ENCODE measurements at places on chromosomes 7 and 10.

- DNase-seq: no peak
Observed at GRCh38 chr7:84477786-84478478, 283.3 kb upstream of the SEMA3A start.

GRCh38 chr10:64733980-64734379, 1212.8 kb downstream of the REEP3 start:
- no peak for DNase-seq

- DNase-seq: no peak
Observed at GRCh38 chr10:124000792-124001201, 92.6 kb downstream of the CHST15 start.

- DNase-seq: no peak
Observed at GRCh38 chr7:22563621-22564241, 63.7 kb upstream of the STEAP1B start.

- DNase-seq: no peak
Observed at GRCh38 chr7:139844779-139845442, 15.8 kb downstream of the TBXAS1 start.

DNA sequence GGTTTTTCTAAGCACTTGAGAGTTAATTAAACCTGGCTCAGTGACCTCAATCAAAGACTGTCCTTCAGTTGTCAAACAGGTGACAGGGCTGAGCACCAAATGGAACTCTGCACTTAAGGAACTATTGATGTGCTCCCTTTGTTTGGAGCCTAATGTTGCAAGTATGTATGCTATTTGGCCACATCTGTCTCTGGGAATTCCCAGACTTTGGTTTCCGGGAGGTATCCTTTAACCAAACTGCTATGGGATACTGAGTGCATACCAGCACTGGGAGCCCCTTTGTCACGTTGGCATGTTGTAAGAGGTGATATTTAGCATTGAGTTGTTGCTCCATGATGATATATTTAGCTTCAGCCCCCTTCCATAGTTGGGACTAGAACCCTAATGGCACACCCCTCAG, 25.2 kb downstream of the ASZ1 start:
- no peak for DNase-seq

DNA sequence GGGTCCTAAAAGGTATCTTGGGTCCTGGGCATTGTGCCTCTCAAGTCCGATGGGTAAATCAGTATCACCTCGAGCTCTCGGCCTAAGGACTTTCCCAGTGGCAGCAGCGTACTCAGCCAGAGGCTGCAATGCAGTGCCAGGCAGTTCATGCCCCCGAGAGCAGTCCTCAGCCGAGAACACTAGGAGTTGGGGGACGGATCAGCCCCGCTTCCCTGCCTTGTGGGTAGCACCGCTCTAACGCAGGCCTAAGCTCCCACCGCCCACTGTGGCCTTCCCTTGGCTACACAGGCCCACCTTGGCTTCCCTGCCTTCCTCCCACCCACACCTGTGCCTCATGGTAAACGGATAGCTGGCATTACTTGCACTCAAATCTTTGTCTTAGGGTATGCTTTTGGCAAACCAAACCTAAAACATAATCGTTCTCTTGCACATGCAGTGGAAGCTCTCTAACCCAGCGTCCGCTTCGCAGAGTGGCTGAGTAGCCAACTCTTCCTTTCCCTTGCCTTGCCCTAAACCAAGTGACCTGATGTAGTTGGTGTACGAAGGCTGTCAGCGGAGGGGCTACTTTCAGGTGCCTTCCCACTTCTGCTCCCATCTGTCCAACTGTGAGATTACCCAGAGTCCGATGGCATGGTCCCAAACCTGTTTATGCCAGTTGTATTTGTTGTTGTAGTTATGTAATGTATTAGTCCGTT, 73.2 kb upstream of the CHST15 start:
- no peak for DNase-seq

DNA sequence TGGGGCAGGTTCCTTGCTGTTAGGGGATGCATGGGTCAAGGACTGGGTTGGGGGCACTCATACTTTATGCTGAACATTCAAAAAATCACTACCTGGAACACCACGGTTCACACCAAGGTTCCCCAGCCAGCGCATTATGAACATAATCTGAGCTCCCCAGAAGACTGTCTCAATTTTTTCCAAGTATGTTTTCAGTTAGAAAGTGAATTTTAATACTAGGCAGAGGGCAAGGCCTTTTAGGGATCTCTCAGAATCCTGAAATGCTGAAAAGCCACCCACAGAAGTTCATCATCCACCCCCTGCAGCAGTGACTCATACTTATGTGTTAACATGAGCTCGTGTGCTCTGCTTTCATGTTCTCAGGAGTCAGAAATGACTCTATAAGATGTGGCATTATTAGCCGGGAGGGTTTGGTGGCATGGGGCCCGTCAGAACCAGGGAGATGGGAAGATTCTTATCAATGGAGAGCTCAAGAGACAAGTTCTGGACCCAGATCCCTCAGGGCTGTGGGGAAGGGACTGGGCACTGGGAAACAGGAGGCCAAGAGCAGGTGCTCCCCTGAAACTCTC, 185.2 kb upstream of the ITGB1 start:
- DNase-seq: peak; percentile 66

DNA sequence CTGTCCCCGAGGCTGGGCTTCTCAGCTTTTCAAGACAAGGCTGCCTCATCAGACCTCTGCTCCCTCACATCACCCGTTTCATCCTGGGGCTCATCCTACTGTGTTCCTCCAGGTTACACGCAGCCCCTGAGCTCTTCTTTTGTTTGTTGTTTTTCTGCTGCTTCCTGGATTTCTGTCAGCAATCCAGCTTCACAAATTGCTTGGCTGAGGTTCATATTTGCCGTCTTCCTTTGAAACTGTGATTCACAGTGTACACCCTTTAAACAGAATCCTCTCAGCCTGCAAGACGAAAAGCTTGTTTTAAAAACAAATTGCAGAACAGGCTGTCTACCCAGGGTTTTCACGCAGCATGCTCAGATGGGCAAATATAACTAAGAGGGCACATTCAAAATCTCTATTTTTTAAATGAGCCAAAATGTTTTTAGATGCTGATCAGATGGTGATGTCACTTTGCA, 39.1 kb upstream of the PARD3 start:
- DNase-seq: no peak

DNA sequence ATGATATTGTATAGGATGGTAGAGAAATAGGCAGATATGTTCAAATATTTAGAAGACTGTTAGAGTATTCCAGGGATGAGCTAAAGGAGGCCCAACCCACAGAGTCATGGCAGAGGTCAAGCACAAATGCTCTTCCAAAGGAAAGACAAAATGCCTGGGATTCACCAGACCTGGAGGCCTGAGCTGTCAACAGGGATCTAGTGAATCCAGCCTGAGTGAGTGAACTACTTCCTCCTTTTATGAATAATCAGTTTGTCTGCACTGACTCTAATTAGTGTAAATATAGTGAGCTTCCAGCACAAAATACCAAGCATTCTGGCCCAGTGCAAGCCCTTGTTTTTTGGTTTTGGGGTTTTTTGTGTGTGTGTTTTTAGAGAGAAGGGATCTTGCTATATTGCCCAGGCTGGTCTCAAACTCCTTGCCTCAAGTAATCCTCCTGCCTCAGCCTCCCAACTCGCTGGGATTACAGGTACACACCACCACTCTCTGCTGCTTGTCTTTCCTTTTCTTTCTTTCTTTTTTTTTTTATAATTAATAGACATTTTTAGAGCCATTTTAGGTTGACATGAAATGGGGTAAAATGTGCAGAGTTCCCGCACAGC, 244.4 kb downstream of the SKIDA1 start:
- no peak for DNase-seq

DNA sequence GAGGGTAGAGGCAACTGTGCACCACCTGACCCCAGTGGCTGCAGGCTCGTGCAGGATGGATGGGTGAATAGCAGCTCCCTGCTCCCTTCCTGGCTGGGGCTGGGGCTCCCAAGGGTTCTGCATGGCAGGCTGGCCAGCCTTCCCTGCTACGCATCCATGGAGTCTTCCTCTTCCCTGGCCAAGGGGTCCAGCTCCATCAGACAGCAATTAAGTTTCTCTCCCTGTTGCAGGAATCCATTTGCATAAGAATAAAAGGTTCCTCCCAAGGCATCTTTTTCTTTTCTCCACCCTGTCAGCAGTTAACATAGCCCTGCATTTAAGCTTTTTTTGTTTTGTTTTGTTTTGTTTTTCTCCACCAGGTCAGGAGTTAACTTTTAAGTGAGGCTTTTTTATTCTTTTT, 10.0 kb upstream of the CPA2 start:
- DNase-seq: no peak

DNA sequence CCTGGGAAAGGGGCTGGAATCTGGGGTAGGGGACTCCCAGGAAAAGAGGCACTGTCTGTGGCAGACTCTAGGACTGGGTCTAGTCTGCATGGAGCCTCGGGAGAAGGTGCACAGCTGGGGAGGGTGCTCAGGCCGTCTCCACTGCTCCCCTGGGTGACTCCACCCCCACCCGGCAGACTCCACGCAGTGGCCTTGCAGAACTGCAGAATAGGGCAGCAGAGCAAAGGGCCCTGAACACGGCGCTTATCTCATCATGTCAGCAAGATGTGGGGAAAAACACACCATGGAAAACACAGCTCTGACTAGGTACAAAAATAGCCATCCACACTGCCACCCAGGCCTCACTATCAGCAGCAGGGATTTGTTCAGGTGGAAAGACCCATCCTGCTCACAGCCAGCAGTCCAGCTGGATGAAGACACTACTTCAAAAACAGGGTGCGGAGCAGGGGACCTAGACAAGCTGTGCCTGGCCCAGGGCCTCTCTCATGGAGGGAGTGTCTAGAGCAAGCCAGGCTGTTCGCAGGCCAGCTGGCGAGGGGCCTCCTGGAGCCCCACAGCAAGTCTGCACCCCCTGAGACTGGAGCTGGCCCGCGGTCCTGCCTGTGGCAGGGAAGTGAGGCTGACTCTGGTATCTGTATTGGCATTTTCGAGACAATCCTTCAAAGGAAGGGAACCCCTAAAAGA, 11.7 kb downstream of the MAT1A start:
- no peak for DNase-seq

DNA sequence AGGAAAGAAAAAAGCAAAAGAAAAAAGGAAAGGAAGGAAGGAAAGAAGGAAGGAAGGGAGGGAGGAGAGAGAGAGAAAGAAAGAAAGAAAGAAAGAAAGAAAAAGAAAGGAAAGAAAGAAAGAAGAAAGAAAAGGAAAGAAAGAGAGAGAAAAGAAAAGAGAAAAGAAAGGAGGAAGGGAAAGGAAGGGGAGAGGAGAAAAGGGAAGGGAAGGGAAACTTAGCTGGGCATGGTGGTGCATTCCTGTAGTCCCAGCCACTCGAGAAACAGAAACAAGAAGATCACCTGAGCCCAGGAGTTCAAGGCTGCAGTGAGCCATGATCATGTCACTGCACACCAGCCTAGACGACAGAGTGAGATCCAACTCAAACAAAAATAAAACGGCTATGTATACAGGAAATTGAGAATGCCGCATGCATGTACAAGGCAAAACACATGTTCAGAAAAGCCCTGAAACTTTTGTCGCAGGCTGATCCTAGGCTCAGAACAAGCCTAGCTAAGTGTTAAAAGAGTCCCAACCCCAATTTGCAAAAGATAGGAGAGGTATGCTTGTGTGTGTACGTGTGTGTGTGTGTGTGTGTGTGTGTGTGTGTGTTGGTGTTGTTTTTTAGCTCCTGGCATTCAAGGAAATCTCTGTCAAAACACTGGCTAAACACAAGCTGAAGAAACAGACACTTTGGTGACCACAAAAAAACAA, 6.6 kb upstream of the NPC1L1 start:
- no peak for DNase-seq

DNA sequence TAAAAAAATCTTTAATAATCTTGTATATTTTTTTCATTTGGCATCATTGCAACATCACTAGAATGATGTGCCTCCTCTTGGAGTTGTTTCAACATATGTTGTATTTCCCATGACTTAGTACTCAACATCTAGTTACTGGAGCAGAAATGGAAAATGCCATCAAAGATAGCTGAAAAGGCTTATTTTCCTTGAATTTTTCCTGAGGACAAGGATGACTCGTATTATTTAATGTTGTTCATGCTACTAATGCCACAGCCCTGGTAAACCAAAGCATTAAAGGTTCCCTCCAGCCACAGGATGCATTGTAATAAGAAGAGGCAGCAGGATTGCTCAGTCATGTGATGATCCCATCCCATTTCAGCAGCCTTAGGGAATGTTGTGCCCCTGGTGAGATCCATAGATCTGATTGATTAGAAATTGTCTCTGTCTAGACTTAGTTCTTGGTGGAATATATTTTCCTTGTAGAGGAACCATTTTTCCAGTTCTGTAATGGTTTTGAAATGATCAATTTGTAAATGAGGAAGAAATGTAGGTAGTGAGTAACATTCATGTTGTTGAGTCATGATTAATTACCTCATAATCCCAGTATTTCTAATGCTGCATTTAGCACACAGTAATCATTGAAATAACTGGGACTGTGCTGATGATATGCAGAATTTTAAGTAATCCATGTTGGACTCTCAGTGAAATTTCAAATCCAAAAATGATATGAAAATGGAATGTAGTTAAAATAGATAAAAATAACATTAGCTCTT, 91.3 kb upstream of the SMIM30 start:
- DNase-seq: no peak

DNA sequence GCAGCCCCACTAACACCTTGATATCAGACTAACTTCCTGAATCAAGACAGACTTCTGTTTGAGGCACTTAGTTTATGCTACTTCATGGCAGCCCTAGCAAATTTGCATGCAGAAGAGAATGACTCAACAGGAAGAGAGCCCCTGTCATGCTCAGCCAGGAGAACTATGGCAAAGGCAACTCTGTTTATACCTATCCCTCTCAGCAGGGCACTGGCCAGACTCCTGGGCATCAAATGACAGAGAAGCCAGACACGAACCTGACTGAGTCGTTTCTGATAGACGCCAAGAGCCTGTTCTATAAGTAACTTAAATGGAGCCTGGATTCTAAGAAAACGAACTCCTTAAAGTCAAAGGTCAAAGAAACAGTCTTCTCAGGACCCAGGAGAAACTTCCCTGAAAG, 50.9 kb upstream of the UNC5B start:
- no peak for DNase-seq

GRCh38 chr7:90648834-90649233, 52.7 kb downstream of the CDK14 start:
- DNase-seq: no peak

DNA sequence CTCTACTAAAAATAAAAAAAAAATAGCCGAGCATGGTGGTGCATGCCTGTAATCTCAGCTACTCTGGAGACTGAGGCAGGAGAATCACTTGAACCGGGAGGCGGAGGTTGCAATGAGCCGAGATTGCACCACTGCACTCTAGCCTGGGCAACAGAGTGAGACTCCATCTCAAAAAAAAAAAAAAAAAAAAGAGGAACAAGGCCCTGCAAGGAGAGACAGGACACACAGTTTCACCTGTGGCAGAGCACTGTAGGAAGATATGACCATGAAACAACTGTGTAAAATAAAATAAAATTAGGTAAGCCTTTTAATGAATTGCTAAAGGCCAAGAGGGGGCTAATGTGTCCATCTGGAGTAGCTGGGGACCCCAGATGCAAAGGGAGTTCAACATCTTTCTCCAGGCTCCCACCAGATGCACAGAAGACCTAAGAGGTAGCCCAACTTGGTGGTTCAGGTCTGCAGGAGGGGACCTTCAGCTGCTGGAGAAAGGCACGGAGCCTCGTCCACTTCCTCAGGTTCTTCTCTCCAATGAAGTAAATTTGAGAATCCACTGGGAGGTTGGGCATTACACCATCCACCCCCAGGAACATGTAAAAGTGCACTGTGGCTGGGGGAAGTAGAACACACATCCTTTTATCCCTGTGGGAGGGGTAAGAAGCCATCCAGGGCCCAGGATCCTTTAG, 12.7 kb downstream of the PPIF start:
- no peak for DNase-seq

Measured in stimulated activated CD8-positive, alpha-beta memory T cell treated with anti-CD3 and anti-CD28 coated beads, Interleukin-7, amount 100 ng/mL, for 4 hours (primary cell).